ENCODE measurements at places on chromosomes 3 and 15.

GRCh38 chr3:23161896-23162570, 41.1 kb upstream of the UBE2E2 start:
- DNase-seq, result no peak

- no peak for DNase-seq
These were observed 70.2 kb upstream of the WNT7A start for GRCh38 chr3:13950042-13950441.

- no peak for DNase-seq
These were observed 556 bp downstream of the ANKRD63 start for GRCh38 chr15:40282147-40282868.

GRCh38 chr3:58568572-58569286, 8.5 kb downstream of the FAM107A start:
- peak; percentile 58 for DNase-seq

DNA sequence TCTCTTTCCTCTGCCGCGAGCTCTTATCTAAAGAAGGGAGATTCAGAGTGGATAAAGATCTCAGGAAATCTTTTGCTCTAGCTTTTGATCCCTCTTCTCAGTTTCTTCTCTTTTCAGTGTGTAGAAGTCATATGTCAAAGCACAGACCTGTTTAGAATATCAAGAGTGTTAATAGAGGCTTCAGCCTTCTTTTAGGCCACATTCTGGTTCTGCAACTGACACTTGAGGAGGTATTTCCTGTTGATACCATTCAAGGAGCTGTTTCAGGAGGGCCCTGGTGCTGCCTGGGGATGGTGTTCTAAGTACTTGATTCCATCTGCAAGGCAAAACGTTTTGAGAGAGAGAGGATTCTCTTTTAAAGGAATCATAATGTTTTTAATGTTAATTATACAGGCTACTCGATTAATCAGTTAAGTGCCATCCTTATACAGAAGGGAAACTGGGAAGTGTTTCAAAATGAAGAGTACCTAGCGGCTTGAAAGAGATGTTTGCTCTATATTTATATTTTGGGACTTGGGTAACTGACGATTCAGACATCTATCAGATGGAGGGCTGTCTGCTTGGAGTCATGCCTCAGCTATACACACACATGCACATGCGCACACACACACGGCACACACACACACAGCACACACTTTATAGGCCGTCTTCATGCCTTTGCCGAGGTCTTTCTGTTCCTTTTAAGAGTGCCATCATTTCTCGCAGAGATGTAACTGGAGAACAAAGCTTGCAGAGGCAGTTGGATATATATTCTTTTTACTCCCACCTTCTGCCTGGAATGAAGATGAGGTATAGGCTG, 313.9 kb downstream of the PTPRG start:
- peak; percentile 48 for DNase-seq

DNA sequence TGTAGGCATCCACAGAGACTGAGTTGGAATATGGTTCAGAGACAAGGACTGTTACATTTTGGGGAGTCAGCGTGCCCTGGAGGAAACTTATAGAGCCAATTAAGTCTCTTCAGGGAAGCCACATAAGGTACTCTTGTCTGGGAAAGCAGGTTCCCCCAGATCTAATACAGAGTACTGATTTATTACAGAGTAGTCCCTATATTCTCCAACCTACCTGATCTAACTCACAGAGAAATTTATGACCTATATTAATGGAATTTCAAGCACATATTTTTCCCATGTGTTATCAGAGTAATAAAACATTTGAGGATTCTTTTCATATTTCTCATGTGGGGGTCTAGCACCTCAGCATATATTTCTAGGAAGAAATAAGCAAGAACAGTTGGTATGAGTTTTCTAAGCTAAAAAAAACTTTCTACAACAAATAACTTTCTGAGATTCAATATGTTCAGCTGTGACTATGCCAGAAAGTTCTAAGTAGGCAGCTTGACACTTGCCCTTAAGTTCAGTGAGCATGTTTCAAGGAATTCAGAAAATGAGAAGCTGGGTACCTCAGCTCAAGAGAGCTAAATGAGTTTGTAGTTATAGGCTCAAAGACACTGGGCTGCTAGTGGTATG, 75.3 kb upstream of the COL8A1 start:
- DNase-seq, result peak; percentile 86

DNA sequence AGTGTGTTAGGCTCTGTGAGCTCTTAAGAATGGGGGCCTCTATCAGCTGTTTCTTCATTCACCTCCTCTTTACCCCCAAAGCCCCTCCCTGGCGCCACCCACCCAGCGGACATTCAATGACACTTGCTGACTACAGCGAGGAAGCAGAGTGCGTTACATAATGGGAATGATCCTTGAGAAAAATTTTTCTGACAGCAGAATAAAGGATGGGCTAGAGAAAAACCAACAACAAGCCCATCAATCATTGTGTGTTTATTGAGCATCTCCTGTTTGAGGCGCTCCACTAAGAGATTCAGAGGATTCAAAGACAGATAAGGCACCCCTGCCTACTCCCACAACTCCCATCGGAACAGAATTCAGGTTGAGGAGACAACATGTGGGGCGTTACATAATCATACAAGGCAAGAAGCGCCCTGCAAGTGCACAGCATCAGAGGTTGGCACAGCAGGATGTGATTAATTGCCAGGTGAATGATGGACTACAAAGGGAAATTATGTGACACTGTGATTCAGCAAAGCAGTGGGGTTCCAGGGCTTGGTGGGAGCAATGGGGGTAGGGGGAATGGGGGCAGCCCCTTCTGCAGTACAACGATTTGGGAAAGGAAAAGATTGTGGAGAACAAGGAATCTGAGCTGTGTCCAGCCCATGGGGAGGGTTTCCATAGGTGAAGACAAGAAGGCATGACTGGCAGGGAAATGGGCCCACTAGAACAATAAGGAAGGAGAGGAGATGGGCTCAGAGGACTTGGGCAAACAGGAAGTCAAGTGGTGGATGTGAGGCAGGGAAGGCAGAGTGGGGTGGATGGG, 141.3 kb upstream of the ATP2B2 start:
- no peak for DNase-seq

- no peak for DNase-seq
These were observed 762 bp upstream of the ARL6 start for GRCh38 chr3:97763586-97764406.

DNA sequence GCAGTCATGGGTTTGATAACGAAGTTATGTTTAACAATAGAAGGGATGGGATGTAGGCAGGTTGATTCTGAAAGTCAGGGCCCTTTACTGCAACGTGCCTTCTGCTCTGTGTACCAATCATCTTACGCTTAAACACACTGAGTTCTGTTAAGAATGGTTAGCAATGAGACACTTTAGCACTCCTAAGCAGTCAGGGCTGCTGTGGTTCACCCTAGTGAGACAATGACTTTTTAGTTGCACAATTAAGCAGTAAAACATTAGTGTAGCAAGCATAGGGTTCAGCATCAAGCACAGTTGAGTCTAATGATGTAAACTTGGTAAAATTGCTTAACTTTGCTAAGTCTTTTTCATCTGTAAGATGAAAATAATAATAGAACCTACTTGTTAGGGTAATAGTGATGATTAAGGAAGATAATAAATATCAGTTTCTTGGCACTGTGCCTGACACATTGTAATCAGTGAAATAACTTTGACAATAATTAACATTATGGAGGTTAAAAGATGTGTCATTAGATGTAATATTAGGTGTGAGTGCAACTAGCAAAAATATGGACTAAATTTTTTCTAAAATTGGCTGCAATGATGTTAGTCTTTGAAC, 484.2 kb upstream of the THBS1 start:
- DNase-seq, result no peak

Measured in fibroblast of skin of abdomen (primary cell).